ENCODE measurements at places on chromosomes 7 and 10. TPM values are rescaled to one million over a fixed set of nuclear protein-coding genes. Genes with fewer than 3 reads are reported as not detected.

The CRPPA gene
- 13.1 TPM for total RNA-seq

DNA sequence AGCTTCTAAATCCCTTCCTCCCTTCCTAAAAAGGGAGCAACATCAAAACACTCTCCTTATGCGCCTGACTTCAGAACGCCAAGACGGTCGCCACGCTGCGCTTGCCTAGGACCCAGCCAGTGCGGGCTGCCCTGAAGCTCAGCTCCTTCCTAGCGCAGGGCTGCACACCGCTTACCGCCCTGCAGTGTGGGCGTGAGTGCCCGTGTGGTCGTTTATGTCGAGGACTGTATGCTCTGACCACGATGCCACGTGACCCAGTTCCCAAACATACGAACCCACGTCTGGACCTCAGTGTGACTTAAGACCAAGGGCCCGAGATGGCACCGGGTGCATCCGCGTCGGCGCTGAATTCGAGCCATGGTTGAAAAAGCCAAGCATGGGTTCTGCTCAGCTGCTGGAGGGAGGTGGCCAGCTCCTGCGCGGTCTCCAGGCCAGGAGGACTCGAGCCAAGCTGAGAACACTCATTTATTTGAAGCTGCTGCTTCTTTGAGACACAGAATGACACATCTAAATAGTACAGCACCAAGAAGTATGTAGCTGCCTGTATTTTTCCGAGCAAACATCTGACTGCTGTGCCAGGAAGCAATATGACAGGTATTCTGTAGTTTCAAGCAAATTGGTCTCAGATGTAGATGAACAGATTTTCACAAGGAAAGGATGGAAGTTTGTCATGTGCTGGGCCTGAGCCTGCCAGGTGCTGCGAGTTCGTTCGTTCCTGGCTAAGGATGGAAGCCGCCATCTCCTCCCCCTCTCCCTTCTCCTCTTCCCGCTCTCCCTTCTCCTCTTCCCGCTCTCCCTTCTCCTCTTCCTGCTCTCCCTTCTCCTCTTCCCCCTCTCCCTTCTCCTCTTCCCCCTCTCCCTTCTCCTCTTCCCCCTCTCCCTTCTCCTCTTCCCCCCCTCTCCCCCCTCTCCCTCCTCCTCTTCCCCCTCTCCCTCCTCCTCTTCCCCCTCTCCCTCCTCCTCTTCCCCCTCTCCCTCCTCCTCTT, 184.7 kb downstream of the EBF3 start:
- no peak for DNase-seq

DNA sequence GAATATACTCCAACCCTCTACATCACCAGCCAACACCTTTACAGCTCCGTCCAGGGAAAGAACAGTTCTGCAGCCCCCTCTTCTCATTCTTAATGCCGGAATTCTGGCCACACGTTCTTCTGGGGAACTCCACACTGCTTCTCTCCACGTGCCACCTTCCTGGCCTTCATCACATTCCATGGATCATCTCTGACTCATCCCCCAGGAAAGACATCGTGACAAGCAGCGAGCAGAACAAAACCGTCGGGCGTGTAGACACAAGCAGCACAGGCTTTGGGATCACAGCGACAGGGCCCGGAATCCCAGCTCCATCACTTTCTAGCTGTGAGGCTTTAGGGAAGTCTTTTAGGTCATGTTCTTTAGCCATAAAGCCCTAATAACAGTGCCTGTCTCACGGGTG, 590.3 kb upstream of the FOXK1 start:
- DNase-seq: no peak

- no peak for DNase-seq
Measured at GRCh38 chr10:44387853-44388251, 3.0 kb upstream of the CXCL12 start.

GRCh38 chr10:129709101-129709500, 242.1 kb downstream of the MGMT start:
- DNase-seq: no peak

- DNase-seq: peak; percentile 35
Measured at GRCh38 chr7:151506901-151507382, 12.8 kb downstream of the RHEB start.

The CREM gene
- total RNA-seq: 78.4 TPM

DNA sequence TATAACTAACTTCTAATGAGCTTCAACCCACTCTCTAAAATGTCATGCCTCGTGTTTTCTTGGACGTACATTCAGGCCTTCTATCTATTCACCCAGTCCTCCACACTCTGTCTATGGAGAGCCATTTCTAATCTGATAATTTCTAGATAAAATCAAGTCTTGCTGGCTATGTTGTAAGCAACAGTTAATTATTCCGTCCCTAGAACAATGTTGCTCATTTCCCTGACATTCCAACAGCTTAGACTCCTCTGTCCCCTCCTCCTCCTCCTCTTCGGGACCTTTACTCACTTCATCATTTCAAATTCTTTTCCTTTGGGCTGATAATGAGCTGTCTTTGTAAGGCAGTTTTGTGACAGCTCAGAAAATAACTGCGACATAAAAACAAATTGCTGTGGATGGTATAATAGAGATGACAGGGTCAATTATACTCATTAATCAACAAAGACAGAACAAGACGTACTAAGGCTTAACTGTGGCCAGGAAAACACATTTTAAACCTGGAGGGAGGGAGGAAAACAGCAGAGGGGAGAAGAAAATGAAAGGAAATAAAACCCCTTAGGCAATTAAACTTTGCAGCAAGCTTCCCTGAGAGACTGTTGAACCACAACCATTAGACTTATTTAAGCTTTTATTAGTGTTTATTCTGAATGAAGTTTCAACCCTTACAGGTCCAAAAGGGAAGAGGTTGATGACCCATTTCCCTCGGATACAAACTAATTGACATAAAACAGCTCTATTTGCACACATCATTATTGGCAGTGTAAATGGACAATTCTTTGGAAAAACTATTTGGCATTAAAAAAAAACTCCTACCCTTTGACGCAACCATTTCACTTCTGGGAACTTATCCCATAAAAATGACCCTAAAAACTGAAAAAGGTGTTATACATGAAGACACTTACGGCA, 179.1 kb downstream of the SFMBT2 start:
- no peak for DNase-seq

The ABCB8 gene
- total RNA-seq: 47.8 TPM

GRCh38 chr7:19116121-19117090, 1.0 kb downstream of the TWIST1 start:
- DNase-seq: peak; percentile 59

GRCh38 chr7:155886391-155887173, 74.3 kb upstream of the SHH start:
- no peak for DNase-seq

The FAM237B gene
- not detected for total RNA-seq

GRCh38 chr7:10874666-10875065, 99.0 kb upstream of the PHF14 start:
- no peak for DNase-seq

The KAT6B gene
- total RNA-seq: 11.6 TPM

- no peak for DNase-seq
Measured at GRCh38 chr10:27383595-27384542, 120.2 kb upstream of the RAB18 start.

DNA sequence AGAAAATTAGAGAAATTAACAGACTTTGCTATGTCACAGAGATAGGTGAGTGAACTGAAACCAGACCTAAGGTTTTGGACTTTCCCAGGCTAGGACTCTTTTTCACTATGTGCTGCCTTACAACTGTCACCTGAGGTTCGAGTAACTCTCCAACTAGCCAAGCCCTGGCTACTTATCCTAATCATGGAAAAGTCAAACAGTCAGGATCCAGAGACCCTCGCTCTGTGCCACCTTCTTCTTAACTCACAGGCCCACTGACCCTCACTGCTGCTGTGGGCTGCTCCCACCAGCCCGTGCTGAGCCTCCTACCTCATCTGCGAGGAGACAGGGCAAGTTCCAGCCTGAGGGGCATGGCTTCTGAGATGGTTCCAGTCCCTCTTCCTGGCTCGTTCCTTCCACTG, 211.4 kb upstream of the KLF14 start:
- no peak for DNase-seq

The OR6V1 gene
- total RNA-seq: not detected

GRCh38 chr10:108608860-108609259, 1314.5 kb downstream of the XPNPEP1 start:
- no peak for DNase-seq

The ZNF25 gene
- 14.9 TPM for total RNA-seq

DNA sequence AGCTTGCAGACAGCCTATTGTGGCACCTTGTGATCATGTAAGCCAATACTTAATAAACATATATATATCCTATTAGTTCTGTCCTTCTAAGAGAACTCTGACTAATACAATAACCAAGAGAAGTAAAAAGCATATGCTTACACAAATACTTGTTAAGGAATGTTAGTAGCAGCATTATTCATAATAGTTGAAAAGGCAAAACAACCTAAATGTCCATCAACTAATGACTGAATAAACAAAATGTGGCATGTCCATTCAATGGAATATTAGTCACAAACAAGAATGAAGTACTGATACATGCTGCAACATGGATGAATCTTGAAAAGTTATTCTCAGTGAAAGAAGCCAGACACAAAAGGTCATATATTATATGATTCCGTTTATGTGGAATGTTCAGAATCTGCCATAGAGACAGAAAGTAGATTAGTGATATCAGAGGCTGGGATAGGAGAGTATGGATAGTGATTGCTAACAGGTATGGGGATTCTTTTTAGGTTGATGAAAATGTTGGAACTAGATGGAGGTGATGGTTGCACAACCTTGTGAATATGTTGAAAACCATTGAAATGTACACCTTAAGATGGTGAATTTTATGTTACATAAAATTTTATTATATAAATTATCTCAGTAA, 112.5 kb upstream of the UNC5B start:
- no peak for DNase-seq

GRCh38 chr7:54888067-54888733, 129.2 kb upstream of the SEC61G start:
- DNase-seq: peak; percentile 59

The BEND7 gene
- 11.2 TPM for total RNA-seq

- no peak for DNase-seq
Measured at GRCh38 chr7:73382934-73383503, 50.6 kb upstream of the FZD9 start.

DNA sequence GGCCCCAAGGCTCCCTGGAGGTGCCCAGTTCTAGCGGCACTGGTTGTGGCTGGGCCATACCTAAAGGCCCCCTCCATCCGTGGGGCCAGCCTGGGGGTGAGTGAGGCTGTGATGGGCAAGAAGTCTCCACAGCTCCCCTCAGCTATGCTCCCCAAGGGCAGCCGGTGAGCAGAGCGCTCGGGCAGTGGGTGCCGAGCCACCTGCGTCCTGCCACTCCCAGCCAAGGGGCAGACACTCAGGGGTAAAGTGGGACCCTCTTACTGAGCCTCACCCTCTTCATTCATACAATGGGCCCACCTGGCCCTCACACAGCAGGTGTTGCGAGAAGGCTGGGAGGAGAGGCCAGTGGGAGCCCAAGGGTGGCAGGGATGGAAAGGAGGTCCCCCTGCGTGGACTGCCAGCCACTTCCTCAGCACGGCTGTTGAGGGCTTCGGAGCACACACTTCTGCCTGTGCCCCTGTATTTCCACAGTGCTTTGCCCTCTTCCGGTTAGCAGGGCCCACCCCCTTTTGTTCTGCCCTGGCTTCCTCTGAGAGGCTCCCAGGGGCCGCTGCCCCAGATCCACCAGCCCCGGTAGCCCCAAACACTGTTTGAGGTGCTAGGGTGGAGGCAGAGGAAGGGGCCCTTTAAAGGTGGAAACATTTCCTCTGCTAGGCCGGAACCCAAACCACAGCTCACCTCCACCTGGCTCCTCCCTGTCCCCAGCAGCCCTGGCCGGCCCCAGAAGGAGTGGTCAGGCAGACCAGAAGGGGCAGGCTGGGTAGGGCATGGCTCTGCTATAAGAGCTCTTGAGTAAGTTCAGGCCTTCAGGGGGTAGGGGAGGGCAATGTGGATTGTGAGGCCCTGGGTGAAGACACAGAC, 16.4 kb upstream of the C10orf105 start:
- DNase-seq: no peak

The GLCCI1 gene
- 3.6 TPM for total RNA-seq

DNA sequence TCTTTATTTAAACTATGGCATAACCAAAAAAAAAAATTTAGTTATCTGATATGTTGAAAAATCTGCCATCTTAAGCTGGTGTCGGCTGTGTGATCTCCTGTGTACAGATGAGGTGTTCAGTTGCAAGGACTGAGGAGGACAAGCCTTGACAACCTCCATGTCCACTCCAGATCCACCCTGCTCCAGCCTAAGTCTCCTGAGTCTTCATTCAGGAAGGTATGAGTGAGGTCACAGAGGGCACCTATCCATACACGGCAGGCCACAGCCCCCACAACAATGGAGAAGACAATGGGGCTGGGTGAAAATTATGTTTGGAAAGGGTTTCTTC, 16.1 kb downstream of the TARP start:
- no peak for DNase-seq

DNA sequence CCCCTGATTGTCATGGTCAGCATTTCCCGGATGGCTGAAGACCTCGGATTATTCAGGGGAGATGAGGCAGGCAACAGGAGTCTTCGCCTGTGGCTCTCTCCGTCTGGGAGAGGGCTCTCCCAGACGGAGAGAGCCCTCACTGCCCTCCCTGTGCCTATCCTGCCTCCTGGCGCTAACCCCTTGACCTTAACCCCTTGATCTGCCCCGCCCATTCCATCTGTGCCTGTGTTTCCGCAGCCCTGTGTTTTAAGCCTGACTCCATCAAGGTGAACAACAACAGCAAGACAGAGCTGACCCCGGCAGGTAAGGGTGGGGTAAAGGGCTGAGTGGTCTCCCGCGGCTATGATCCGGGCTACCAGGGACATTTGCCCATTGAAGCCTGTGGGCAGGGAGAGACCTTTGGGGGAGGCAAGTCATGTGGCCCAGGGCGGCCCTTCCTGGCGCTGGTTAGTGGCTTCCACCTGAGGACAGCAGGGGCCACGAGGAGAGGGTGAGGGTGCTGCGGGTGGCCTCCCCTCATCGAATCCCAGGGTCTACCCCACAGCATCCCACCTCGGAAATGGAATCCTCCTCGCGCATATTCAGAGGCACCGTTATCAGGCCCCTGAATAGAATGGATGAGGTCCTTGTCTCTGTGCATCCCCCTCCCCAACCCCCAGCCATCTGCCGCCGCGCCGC, 4.2 kb upstream of the MUC12 start:
- DNase-seq: no peak

DNA sequence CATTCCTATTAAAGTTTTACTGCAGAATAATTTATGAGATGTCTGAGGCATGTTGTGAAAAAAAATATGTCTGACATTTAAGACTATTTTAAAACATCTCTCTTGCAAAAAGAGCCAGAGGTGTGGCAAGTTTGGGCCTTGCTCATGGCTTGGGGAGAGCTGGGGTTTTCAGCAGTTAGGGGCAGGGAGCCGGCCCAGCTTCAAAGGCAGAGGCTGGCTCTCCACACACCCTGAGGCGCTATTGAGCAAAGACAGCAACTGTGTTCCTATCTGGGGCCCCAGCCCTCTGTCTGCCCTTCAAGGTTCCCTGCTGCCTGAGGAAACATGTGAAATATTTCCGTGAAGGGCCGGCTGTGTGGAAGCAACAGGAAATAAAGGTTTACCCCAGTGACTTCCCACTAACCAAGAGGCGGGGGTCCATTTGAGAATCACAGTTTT, 94.0 kb downstream of the SORBS1 start:
- DNase-seq: no peak

- DNase-seq: no peak
Measured at GRCh38 chr10:122052701-122053100, 63.7 kb downstream of the TACC2 start.

GRCh38 chr7:26183545-26184280, 16.8 kb downstream of the HNRNPA2B1 start:
- DNase-seq: no peak

- DNase-seq: no peak
Measured at GRCh38 chr10:6211671-6212635, 9.2 kb downstream of the PFKFB3 start.

Measured in myocyte (in vitro differentiated cells).